ENCODE measurements at places on chromosomes 11 and 22. TPM values are rescaled to one million over a fixed set of nuclear protein-coding genes. Genes with fewer than 3 reads are reported as not detected.
A peak's percentile ranks its signal among the peaks of the same experiment; 100 is the strongest.

- H3K4me1 ChIP-seq, result no peaks in the 10 kb centered on the region
- no peaks in the 10 kb centered on the region for H3K36me3 ChIP-seq
- H3K4me3 ChIP-seq, result no peak overlapping the region
- DNase-seq, result no peak
Measured at GRCh38 chr11:35853971-35854370, 89.9 kb upstream of the LDLRAD3 start.

DNA sequence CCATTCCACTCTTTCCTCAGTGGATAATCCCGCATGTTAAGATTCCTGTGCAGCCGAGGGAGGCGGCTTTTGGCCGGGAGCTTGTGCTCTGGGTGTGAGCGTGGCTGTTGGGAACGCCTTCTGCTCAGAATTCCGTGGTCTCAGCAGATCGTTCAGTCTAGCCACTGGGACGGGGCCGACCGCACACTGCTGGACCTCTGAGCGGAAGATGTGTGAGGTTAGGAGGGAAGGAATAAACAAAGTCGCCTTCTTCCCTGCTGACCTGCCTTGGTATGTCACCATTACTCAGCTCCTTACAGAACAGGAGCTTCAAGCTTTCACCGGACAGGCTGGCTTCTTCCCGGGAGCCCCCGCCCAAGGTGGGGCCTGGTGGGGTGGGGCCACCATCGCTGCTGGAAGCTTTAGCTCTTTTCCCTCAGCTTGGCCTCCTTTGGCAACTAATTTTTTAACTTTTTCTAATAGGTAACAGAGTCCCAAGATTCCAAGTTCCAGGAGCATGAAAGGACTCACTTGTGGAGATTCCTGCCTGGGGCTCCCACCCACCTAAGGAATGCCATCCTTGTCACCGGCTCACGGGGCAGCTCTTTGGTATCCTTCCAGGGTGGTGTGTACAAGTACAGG is 22.5 kb upstream of the SEPTIN5 start:
- DNase-seq, result no peak
- H3K4me3 ChIP-seq, result no peak overlapping the region
- H3K27me3 ChIP-seq, result peaks cover 20% of the 10 kb centered on the region
- H3K4me1 ChIP-seq, result no peaks in the 10 kb centered on the region

DNA sequence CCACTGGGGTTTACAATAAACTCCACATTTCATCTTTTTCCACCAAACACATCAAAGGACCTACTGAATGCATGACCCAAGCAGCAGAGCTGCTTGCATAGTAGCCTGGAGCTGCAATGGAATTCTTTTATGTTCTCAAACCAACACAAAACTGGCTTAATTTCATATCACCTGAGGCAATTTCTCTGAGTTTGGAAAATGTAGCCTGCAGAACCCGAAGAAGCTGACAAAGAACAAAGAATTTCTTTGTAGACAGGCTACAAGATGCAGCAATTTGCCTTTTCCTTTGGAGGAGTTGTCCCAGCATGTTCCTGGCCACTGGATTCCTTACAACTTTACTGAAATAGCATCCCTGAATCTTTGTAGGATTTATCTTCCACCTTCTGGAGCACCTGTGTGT is 5.5 kb upstream of the TECTA start:
- no peak overlapping the region for H3K4me3 ChIP-seq
- H3K4me1 ChIP-seq, result no peaks in the 10 kb centered on the region
- no peaks in the 10 kb centered on the region for H3K27me3 ChIP-seq
- H3K27ac ChIP-seq, result no peak overlapping the region
- DNase-seq, result no peak

- H3K27me3 ChIP-seq, result peaks cover 5% of the 10 kb centered on the region
- peaks cover 9% of the 10 kb centered on the region for H3K4me1 ChIP-seq
- no peak overlapping the region for H3K4me3 ChIP-seq
- DNase-seq, result no peak
Measured at GRCh38 chr22:30223303-30223702, 23.3 kb downstream of the LIF start.

DNA sequence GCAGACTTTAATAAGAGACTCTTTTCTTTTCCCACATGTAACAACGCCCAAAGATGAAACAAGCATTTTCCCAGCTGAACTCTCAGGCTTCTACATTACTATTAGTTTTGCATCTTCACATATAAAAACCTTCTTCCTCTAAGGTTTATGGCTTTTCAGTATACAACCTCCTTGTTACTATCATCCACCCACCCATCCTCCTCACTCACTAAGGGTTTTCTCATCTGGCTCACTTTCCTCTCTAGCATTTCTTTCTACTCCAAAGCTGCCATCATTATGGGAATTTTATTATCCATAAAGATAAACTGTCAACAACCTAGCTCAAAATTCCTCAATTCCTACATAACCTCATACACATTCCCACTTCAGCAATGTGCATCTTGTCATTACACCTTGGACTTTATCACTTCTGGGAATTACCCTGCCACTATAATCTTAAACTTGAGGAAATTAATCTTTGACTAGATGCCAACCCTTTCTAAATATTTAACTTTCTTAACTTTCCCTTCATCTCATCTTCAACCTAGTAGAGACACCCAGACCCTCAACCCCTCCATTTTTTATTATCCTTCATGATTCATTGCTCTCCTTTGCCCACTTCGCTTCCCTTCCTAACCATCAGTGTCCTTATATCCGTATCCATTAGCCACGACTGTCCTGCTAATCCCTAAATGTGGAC is 30.9 kb downstream of the MTMR2 start:
- no peak overlapping the region for H3K27ac ChIP-seq
- H3K4me3 ChIP-seq, result no peak overlapping the region
- peaks cover 21% of the 10 kb centered on the region for H3K4me1 ChIP-seq

- no peaks in the 10 kb centered on the region for H3K4me1 ChIP-seq
- H3K36me3 ChIP-seq, result no peaks in the 10 kb centered on the region
- H3K4me3 ChIP-seq, result no peak overlapping the region
- no peak for DNase-seq
- no peak overlapping the region for H3K27ac ChIP-seq
- no peaks in the 10 kb centered on the region for H3K27me3 ChIP-seq
Measured at GRCh38 chr11:7098235-7098832, 9.5 kb downstream of the RBMXL2 start.

DNA sequence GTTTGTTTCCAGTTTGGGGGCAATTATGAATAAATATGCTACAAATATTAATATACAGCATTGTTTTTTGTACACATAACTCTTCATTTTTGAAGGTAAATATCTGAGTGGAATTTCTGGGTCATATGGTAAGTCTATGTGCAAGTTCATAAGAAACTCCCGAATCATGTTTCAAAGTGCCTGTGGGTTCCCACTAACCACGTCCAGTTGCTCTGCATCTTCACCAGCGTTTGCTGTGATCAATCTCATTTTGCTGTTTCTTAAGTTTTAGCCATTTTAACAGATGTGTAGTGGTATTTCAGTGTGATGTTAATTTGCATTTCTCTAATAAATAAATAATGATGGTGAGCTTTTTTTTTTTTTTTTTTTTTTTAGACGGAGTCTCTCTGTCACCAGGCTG is 14.2 kb upstream of the CSRP3 start:
- no peaks in the 10 kb centered on the region for H3K4me1 ChIP-seq
- H3K27ac ChIP-seq, result no peak overlapping the region
- H3K36me3 ChIP-seq, result no peaks in the 10 kb centered on the region
- peaks cover 6% of the 10 kb centered on the region for H3K27me3 ChIP-seq

DNA sequence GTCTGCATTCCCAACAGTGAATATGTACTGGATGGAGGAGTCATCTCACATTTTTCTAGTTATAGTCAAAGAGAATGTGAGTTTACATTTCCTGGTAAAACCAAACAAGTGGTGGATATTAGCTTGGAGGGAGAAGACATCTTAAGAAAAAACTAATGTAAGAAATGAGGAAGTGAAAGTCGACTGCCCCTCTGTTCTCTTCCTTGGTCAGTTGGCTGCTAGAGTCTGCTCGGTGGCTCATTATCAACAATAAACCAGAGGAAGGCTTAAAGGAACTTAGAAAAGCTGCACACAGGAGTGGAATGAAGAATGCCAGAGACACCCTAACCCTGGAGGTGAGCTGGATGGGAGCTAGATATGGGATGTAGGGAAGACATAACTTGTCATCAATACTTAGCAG is 5.8 kb downstream of the SLC22A9 start:
- H3K4me3 ChIP-seq, result no peak overlapping the region
- H3K27ac ChIP-seq, result no peak overlapping the region
- H3K27me3 ChIP-seq, result no peaks in the 10 kb centered on the region
- DNase-seq, result no peak
- no peaks in the 10 kb centered on the region for H3K36me3 ChIP-seq
- H3K4me1 ChIP-seq, result no peaks in the 10 kb centered on the region

- H3K27me3 ChIP-seq, result no peaks in the 10 kb centered on the region
- peaks cover 7% of the 10 kb centered on the region for H3K36me3 ChIP-seq
- no peaks in the 10 kb centered on the region for H3K4me1 ChIP-seq
- H3K4me3 ChIP-seq, result no peak overlapping the region
- DNase-seq, result no peak
- H3K27ac ChIP-seq, result no peak overlapping the region
Measured at GRCh38 chr22:46163557-46163888, 13.2 kb downstream of the PPARA start.

DNA sequence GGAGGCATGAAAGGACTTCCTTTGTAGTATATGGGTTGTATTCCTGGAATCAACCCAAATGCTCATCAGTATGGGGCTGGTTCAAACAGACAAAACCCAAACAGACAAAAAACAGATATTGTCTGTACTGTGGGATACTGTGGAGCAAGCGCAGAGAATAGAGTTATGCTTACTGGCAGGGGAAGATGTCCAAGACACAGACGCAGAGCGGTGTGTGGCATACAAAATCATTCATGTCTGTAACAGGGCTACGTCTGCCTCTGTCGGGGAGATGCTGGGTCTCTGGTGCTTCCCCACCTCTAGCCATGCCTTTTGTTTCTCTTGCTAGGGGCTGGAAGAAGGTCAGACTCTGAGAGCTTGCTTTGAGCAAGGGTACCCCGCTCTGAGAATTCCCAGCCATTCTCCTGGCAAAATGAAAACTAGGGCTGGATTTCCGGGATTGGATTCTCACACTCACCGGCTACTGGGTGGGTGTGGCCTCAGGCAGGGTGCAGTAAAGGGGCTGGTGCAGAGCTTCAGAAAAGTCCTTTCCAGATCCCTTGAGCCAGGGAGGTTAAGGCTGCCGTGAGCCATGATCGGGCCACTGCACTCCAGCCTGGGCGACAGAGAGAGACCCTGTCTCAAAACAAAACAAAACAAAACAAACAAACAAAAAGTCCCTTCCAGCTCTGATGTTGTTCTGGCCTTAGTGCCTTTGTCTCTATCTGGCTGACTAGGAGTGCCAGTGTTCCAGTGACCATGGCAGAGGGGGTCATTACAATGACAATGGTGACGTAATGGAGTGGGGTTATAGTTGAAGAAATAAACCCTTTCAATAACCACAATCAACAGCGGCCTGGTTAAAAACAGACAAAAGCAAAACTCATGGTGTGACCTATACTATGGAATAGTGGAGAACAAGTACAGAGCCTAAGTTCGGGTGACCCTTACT is 2.9 kb upstream of the ABCC8 start:
- no peak for DNase-seq
- H3K27ac ChIP-seq, result no peak overlapping the region
- no peaks in the 10 kb centered on the region for H3K36me3 ChIP-seq
- peaks cover 5% of the 10 kb centered on the region for H3K4me1 ChIP-seq

GRCh38 chr22:21803811-21804249 is 63.6 kb downstream of the MAPK1 start:
- no peak overlapping the region for H3K27ac ChIP-seq
- H3K4me1 ChIP-seq, result peaks cover 19% of the 10 kb centered on the region
- no peaks in the 10 kb centered on the region for H3K27me3 ChIP-seq
- DNase-seq, result no peak

- DNase-seq, result no peak
- H3K4me1 ChIP-seq, result no peaks in the 10 kb centered on the region
- H3K27me3 ChIP-seq, result no peaks in the 10 kb centered on the region
- H3K4me3 ChIP-seq, result no peak overlapping the region
Measured at GRCh38 chr11:74926304-74927030, 22.4 kb downstream of the XRRA1 start.

DNA sequence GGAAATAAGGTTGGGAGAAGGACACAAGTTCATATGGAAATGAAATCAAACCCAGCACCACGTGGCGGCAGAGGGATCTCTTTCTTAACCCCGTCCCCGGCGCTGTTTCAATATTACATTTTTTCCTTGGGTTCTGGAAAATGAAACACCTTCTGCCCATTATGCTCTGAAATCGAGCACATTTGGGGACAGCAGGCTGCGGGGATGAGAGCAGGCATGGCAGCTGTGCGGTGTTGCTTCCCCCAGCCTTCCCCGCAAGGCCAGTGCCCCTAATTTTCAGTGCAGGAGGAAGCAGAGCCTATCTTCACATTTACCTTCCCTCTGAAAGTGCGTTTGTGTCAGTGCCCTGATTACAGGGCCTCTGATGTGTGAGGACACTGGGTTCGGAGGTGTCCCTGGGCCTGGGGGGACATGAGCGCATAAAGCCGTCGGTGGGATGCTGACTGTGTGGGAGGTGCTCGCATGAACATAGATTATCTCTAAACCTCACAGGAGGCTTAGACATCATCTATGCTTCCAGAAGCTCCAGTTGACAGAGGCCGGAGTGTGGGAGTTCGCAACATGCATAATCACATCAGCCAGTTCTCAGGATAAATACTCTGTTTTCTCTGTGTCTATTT is 921.3 kb downstream of the BRD1 start:
- H3K4me3 ChIP-seq, result no peak overlapping the region
- no peaks in the 10 kb centered on the region for H3K4me1 ChIP-seq
- no peak overlapping the region for H3K27ac ChIP-seq
- no peaks in the 10 kb centered on the region for H3K36me3 ChIP-seq
- H3K27me3 ChIP-seq, result peaks cover 8% of the 10 kb centered on the region

GRCh38 chr22:37068859-37069258 is 17.3 kb downstream of the KCTD17 start:
- peaks cover 29% of the 10 kb centered on the region for H3K27me3 ChIP-seq
- H3K4me1 ChIP-seq, result no peaks in the 10 kb centered on the region
- DNase-seq, result no peak
- no peak overlapping the region for H3K4me3 ChIP-seq
- no peak overlapping the region for H3K27ac ChIP-seq
- H3K36me3 ChIP-seq, result no peaks in the 10 kb centered on the region

DNA sequence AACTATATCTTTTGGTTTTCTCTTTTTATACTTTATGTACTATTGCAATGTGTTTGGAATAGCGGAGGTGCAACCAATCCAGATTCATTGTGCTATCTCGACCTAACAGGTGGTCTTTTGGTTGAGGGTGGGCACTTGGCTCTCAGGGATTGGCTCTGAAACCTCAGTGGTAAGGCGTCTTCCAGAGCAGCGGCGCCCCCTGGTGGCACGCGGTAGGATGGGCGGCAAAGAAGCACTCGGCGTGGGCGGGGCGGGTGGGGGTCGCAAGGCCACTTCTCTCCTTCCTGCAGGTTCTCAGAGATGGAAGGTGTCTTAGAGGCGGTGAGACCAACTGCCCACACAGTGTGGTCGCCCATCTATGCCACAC is 19.2 kb upstream of the PLET1 start:
- DNase-seq, result peak; percentile 82
- peak overlapping the region; percentile 50 for H3K4me3 ChIP-seq
- no peaks in the 10 kb centered on the region for H3K36me3 ChIP-seq

GRCh38 chr11:15969701-15970329 is 386.5 kb downstream of the SOX6 start:
- H3K4me3 ChIP-seq, result no peak overlapping the region
- DNase-seq, result no peak
- no peak overlapping the region for H3K27ac ChIP-seq
- H3K36me3 ChIP-seq, result no peaks in the 10 kb centered on the region
- H3K27me3 ChIP-seq, result no peaks in the 10 kb centered on the region

SESN3 gene
- 33.8 TPM for total RNA-seq

OR51B4 gene
- total RNA-seq, result not detected

CHRDL2 gene
- total RNA-seq, result 1.2 TPM

THY1 gene
- total RNA-seq, result 7.5 TPM
